Common myeloid progenitor, CD34-positive (primary cell): ENCODE measurements at places on chromosomes 16 and 17.

DNA sequence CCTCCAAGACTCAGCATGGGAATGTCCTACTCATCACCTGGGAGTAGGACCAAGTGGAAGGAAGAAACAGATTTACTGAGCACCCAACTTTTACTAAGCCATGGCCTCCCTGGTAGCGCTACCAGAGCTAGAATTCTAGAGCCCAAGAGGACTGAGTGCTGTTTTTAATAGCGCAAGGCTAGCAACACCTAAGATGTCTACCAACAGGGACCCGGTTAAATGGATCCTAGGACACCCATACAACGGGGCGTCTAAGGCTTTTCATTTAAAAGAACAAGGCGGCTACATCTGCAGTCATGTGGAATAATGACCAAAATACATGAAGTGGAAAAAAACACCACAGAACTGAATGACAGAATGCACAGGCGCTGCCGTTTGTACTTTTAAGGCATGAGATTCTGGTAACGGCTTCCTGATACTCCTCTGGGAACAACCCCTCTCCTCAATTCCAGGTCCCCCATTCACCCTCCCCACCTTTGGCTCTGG, 5.1 kb downstream of the GGA2 start:
- H3K36me3 ChIP-seq: no peaks in the 10 kb centered on the region
- H3K4me1 ChIP-seq: peaks cover 21% of the 10 kb centered on the region
- no peak for DNase-seq
- H3K4me3 ChIP-seq: no peak overlapping the region
- no peaks in the 10 kb centered on the region for H3K27me3 ChIP-seq

DNA sequence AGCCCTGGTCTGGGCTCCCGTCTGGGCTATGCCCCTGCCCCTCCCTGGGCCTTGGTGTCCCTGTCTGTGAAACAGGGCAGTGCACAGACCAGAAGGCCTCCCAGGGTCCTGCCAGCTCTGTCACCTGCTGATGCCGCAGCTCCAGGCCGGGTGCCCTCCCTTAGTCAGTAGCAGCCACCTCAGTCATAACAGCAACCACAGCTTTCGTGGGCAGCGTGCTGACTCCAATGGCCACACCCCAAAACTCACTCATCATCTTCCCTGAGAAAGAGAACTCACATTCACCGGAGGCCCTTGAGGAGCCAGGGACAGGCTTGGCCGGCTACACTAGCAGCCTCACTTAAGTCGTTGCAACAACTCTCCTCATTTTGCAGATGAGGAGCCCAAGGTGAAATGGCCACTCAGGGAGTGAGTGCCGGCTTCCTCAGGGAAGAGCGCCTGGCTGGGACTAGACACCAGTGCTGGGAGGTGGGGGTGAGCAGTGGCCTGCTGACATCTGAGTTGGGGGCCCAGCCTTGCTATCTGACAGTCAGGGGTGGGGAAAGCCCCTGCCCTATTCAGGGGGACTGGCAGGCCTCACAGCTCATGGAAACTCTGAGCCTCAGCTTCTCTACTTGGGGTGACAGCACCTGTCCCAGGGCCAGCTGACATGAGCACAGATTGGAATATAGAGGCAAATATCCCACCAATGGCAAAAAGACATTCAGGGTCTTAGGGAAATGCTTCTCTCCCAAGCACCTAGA, 22.6 kb downstream of the SLC5A10 start:
- H3K27me3 ChIP-seq: no peaks in the 10 kb centered on the region
- no peak overlapping the region for H3K27ac ChIP-seq
- no peak for DNase-seq
- peaks cover 43% of the 10 kb centered on the region for H3K36me3 ChIP-seq

GRCh38 chr17:19703828-19704613, 12.4 kb downstream of the SLC47A2 start:
- DNase-seq: no peak
- no peaks in the 10 kb centered on the region for H3K36me3 ChIP-seq
- no peaks in the 10 kb centered on the region for H3K27me3 ChIP-seq
- H3K27ac ChIP-seq: no peak overlapping the region
- H3K4me1 ChIP-seq: no peaks in the 10 kb centered on the region
- H3K4me3 ChIP-seq: no peak overlapping the region

- no peak overlapping the region for H3K4me3 ChIP-seq
- H3K4me1 ChIP-seq: peaks cover 3% of the 10 kb centered on the region
- H3K27ac ChIP-seq: no peak overlapping the region
- H3K27me3 ChIP-seq: no peaks in the 10 kb centered on the region
These were observed 98.6 kb downstream of the WNT3 start for GRCh38 chr17:46719891-46720290.

DNA sequence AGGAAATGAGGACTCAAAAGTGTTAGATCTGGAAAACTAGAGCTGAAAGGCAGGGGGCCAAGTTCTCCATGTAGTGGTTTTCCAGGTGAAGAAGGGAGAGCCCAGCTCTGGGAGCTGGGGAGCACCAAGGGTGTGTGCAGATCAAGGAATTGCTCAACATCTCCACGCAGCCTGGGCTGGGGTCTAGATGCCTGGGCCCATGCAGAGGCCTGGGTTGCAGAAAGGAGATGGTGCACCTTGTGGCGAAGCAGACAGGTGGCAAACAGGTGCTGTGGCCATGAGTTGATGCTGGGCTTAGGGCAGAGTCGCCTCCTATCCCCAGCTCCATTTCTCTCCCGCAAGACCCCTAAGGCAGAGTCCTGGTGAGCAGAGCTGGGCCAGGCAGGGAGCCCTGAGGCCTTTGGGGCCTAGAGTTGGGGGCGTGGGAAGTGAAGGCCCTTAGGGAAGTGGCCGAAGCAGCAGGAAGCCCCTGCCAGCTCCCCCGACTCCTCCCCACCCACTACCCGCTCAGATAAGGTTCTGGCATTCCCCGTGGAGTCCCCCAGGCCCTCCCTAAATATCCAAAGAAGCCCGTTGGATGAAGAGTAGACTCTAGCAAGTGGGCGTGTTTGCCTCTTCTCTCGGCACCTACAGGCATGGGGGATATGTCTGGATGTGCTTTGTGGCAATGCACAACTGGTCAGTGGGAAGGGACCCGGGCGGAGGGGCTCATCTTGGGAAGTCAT, 777 bp downstream of the FOXN1 start:
- H3K27me3 ChIP-seq: peaks cover 3% of the 10 kb centered on the region
- no peaks in the 10 kb centered on the region for H3K4me1 ChIP-seq
- no peak overlapping the region for H3K4me3 ChIP-seq
- H3K27ac ChIP-seq: no peak overlapping the region

DNA sequence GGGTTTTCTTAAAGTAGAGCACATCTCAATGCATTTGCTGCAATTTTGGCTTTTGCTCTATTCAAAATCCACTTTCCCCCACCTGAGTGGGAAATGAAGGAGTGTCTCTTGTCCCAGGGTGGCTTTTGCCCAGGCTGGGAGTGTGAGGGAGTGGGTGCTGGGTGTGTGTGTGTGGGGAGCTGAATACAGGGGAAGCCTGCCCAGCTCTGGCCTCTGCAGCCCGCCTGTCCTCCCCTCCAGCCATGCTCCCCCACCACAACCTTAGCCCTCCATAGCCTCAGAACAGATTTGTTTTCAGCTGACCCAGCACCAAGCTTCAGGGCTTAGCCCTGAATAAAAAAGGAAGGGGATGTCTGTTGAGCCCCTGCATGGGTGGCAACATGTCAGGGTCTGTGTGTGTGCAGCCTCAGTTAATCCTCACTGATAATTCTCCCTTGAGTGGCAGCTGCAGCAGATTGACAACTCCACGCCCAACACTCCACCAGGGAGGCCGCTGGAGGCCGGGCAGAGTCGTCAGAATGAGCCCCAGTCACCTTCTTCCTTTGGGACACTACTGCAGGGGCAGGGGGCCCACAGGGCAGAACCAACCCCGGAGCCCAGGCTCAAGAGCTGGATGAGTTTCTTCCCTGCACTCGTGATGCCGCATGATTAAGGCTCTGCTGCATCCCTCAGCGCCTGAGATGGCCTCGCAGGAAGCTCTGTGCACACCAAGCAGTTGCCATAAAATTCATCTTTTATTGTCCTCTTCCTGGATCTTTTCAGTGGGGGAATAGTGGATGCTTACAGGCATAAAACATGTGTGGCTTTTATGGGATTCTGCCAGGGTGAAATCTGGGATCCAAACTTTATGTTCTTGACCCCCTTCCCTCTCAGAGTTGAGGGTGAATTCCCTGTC, 55.0 kb downstream of the SPACA3 start:
- no peaks in the 10 kb centered on the region for H3K4me1 ChIP-seq
- no peak overlapping the region for H3K27ac ChIP-seq
- no peak for DNase-seq

GRCh38 chr17:50883850-50884438, 17.8 kb upstream of the TOB1 start:
- DNase-seq: peak; percentile 44
- no peaks in the 10 kb centered on the region for H3K36me3 ChIP-seq
- peaks cover 11% of the 10 kb centered on the region for H3K4me1 ChIP-seq
- H3K27ac ChIP-seq: no peak overlapping the region

DNA sequence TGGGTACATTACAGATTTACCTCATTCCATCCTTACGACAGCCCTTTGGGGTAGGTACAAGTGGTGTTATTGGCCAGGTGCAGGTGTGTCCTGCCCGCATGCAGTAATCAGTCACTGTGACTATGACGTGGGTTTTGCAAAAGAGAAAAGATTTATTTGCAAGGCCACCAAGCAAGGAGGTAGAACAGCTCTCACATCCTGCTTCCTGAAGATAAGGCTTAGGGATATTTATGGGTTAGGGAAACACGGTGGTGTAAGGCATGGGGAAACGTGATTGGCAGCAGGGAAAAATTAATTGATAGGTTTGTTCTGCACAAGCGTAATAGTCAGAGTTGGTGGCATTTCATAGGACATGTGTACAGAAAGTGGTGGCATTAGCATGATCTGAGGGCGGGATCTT, 214.8 kb downstream of the PARN start:
- no peak overlapping the region for H3K4me3 ChIP-seq
- peak; percentile 13 for DNase-seq
- no peaks in the 10 kb centered on the region for H3K4me1 ChIP-seq
- no peaks in the 10 kb centered on the region for H3K36me3 ChIP-seq
